ENCODE measurements at places on chromosomes 3 and 15.
A peak's percentile ranks its signal among the peaks of the same experiment; 100 is the strongest.

DNA sequence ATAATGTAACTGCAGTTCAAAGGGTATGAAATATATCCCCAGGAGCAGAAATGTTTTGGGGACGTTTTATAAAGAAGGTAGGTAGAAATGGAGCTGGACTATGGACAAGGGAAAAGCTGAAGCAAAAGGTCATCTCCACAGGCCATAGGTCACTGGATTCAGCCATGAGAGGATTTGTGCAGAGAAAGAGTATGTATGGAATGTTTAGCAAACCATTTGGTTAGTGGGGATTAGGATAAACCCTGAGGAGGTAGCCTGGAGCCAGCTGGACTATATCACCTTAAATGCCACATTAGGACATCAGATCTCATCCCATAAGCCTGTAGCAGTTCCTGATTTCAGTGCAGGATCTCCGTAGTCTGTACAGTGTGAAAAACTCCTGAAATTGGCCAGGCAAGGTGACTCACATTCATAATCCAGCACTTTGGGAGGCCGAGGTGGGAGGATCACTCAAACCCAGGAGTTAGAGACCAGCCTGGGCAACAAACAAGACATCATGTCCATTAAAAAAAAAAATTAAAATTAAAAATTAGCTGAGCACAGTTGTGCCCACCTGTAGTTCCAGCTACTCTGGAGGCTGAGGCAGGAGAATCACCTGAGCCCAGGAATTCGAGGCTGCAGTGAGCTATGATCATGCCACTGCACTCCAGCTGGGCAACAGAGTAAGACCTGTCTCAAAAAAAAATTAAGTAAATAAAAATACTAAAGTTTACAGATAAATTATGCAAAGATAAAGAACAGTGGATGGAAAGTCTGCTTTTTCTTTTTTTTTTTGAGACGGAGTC, 4.7 kb downstream of the IP6K1 start:
- DNase-seq, result no peak

GRCh38 chr3:10445561-10446175, 59.7 kb downstream of the ATP2B2 start:
- no peak for DNase-seq

GRCh38 chr3:161401389-161401788, 30.1 kb upstream of the SPTSSB start:
- DNase-seq, result no peak

DNA sequence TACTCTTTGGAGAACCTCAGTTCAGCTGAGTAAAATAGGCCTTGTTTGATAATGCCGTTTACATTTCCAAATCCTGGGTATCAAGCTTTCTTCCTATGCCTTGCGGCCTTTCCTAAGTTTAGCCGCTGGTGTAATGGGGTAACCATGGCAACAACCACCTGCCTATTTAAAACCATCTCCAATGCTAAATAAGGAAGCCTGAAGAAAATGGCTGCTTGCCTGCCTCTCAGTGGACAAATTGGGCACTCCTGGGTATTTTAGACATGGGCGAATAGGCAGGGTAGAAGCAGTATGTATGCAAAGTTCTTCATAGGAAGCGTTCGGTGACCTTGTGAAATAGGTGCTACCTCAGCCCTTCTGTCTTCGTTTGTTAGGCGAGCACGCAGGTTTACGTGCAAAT, 122.7 kb downstream of the DGKG start:
- no peak for DNase-seq

DNA sequence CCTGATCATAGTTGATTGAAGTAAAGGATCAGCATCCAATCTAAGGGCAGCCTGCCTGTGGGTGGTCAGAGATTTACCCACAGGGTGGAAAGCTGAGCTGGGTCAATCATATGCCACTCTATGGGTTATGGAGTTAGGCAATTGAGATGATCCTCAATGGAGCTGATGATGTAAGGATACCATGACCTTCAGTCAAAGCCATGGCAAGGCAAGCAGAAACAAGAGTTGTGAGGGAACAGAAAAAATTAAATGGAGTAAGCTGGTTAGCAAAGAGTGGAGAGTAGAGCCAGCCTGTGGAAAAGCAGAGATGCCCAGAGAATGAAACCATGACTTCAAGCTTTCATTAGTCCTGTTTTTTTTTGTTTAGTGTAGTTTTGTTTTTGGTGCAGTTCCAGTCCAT, 5.7 kb upstream of the IQGAP1 start:
- no peak for DNase-seq

DNA sequence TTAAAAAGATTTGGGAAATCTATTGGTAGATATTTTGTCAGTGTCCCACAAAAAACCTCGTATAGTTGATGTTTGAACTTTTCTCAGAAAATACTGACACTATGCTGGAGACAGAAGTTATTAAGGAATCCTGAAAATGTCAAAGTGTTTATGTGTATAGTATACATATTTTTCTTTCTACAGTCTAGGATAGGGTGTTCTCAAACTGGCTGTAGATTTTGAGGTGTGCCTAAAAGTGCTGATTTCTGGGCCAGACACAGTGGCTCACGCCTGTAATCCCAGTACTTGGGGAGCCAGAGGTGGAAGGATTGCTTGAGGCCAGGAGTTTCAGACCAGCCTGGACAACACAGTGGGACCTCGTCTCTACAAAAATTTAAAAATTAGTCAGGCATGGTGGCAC, 322.0 kb downstream of the NLGN1 start:
- DNase-seq, result no peak

DNA sequence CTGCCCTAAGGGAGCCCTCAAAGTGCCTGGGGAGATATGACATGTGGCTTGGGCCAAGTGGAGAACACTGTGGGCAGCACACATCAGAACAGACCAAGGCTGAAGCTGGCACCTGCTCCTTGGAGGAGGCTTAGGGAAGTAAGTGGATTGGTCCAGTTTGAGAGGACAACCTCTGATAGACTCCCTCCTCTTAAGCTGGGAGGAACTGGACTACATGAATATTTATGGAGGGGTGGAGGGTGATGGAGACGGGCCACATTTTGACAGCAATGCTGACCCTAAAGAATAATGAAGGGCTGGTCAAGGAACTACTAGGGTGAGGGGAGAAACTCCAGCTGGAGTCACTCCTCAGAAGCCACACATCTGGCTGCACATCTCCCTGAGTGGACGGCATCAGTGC, 6.5 kb upstream of the CD276 start:
- DNase-seq, result no peak

GRCh38 chr3:62686503-62687294, 188.5 kb downstream of the CADPS start:
- no peak for DNase-seq

DNA sequence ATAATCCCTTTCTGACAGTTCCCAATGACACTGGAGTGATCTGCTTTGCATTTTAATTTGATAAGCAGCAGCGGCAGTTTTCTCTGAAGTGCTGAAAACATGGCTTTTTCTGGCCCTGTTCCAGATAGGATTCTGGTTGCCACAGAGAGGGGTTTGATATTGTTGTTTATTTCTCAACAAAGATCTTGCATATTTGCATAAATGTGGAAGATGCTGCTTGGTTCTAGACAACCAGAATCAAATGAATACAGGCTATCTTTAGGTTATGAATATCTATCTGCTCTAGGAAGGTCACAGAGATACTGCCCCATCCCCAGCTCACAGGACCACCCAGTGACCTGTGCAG, 137.1 kb downstream of the ZNF609 start:
- DNase-seq, result peak; percentile 43

- DNase-seq, result no peak
Observed at GRCh38 chr3:45572755-45573154, 21.8 kb upstream of the LIMD1 start.

DNA sequence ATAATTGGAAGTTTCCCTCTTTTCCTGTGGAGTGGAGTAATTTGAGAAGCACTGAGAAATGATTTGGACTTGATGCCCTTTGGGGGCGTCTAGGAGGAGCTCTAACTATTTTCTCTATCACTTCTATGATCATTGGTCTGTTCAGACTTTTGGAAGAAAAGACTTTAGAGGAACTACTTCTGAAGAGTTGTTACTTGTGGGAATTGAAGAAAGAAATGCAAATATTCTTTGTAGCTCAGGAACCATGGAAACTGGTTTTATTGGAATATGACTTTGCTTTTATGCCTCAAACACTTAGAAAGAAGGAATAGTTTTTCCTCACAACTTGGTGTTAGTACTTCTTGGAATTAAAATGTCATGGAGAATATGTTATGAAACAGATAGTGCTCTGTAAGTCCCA, 122.0 kb upstream of the ALDH1A3 start:
- DNase-seq, result no peak

DNA sequence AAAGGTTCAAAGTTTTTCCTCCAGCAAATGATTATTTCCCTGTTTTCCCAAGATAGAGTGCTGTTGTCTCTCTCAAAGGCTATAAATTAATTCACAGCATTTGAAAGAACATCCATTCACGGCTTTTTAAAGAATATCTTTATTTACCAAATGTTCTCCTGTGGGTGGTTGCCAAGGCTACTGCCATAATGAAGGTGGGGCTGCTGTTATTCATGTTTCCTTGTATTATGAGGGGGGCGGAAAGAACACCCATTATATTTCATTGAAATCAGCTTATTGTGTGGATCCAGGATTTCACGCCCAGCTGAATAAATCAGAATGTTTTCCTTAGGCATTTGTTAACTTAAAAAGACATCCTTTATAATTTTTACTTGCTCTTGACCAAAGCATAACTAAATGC, 10.1 kb downstream of the SRP14 start:
- no peak for DNase-seq

- DNase-seq, result no peak
Observed at GRCh38 chr3:159429702-159430101, 558.9 kb upstream of the IL12A start.

- no peak for DNase-seq
Observed at GRCh38 chr3:46863261-46863782, at the start of gene MYL3. Gene MYL3, minus strand, starts transcription at chr3:46863444. Its CDS starts 54 bp downstream, at chr3:46863390.

- DNase-seq, result no peak
Observed at GRCh38 chr3:79986338-79986737, 218.5 kb upstream of the ROBO1 start.

GRCh38 chr3:152226176-152226575, 42.6 kb upstream of the MBNL1 start:
- no peak for DNase-seq

GRCh38 chr3:17626395-17626794, 116.0 kb downstream of the TBC1D5 start:
- DNase-seq, result no peak

DNA sequence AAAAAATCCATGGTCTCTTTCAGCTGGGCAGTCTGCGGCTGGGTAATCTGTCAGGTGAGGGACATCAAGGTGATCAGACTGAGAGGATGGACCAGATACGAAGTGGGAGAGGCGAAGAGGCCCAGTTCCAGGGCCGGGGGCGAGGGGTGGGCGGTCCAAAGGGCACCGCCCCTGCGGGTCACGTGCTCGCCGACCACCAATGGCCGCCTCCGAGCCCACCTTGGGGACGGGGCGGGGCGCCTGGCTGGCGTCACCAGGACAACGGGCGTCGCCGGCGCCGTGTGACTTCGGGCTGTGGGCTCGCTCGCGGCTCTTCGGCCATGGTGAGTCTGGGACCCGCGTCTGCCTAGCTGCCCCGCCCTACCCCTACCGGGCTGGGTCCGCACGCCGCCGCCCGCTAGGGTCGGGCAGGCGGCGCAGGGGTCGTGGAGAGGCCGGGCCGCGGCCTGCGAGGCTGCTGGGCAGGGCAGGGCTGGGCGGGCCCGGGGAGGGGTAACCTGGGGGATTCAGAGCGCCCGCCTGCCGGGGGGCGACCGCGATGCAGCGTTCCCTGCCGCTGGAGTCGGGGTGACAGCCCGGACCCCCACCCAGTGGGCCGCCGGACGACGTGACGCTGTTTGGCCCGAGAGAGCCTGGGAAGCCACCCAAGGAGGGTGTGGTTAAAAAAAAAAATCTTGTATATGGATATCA, at the start of gene FBXL2:
FBXL2 (plus strand) TSS at position 250 of the 690 bp plus-strand sequence; CDS start at position 321, 71 bp downstream.
- no peak for DNase-seq

- DNase-seq, result no peak
Observed at GRCh38 chr15:96891046-96891445, 560.5 kb downstream of the NR2F2 start.

DNA sequence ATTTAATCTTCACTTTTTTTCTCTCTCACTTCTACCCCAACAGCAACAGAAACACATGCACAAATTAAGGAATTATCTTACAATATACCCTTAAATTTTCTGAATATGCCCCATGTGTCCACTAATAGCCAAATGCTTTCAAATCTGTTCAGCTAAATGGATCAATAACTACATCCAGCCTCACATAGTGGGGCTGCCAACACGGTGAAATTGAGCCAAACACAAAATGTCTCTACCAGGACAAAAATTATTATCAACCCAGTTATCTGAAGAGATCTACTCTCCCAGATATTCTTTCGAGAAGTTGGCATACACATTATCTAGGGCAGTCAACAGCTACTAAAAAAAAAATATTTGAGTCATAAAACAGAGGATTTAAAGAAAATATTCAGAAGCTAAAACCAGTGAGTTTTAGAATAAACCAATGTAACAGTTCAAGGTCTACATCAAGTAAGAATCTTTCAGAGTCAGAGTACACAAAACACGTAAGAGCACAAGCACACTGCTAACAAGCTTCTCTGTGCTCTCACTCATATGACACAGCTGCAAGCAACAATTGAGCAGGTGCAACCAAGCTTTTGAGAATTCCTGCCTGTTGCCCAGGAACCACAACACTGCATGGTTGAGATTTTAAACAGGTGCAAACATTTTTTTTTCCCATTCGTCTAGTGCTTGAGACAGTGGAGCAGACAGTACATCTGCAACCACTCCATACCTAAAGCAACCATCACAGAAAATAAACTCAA, 247.7 kb downstream of the ZBTB20 start:
- no peak for DNase-seq

DNA sequence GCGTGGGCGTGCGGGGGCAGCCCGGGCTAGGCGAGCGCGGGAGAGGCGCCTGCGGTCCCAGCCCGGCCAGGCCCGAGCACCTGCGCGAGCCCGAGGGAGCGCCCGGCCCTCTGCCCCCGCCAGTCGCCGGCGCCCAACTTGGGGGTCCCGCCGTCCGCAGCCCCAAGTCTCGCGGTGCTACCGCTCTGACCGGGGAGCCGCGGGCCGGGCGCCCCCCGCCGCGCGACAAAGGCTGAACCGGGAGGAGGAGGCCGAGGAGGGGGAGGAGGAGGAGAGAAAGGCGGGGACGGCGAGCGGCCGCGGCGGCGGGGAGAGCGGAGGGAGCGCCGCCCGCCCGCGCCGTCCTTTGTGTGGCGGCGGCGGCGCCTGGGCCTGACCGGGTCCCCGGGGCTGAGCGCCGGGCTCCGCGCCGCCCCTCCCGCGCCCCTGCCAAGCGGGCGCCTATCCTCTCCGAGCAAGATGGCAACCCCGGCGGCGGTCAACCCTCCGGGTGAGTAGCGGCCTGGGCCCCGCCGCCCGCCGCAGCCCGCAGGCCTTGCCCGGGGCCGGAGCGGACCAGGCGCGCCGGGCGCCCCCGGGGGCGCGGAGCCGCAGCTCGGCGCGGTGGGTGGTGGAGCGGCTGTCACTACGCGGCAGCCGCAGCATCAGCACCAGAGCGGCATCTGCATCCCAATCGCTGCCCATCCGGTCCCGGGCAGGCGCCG, at the start of gene ARNT2:
ARNT2 (plus strand) TSS at position 326 of the 704 bp plus-strand sequence; CDS start at position 460, 134 bp downstream.
- no peak for DNase-seq

DNA sequence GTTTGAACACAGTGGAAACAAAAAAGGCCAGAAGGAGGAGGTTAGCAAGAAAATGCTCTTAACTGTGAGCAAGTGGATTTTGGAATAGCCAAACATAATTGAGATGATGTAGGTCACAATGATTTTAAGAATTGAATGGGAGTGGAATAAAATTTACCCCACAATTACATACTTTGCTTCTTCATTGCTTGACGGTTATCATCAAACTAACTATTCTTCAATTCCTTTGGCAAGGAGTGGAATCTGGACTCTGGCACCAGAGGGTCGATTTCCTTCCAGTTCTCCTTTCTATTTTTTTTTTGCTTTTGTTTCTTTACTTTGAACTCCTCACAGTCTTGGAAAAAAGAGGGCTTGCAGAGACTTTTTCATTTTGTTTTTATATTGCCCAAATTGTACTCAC, 634.5 kb upstream of the TGFBR2 start:
- no peak for DNase-seq
